ENCODE measurements at places on chromosomes 12 and 14.
A peak's percentile ranks its signal among the peaks of the same experiment; 100 is the strongest.

DNA sequence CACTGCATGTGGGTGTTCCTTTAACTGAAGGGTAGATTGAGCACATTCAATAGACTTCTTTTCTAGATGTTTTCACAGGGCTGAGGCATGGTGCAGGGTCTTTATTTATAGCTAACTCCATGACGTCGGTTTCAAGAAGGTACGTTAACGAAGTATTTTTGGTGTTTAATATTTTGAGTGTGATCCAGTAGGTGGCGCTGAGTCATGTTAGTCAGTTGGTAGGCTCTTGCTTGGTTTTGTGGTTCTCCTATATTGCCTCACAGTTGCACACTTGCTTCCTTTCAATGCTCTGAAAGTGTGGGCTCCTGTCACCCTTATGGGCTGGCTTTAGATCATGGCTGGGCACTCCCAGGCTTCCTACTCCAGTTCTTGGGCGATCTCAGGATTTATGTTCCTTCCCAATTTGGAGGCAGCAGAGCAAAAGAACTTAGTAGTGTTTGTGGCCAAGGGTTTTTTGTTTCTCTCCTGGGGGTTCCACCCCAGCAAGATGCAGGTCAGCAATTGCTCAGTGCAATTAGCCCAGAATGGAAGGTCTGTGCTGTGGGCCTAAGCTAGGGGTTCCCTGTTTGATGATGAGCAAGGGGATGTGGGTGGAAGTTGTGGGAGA lies 471.6 kb upstream of the FOXG1 start:
- DNase-seq: peak; percentile 28

- DNase-seq: no peak
Measured at GRCh38 chr14:68393259-68393658, 399.6 kb downstream of the ZFP36L1 start.

DNA sequence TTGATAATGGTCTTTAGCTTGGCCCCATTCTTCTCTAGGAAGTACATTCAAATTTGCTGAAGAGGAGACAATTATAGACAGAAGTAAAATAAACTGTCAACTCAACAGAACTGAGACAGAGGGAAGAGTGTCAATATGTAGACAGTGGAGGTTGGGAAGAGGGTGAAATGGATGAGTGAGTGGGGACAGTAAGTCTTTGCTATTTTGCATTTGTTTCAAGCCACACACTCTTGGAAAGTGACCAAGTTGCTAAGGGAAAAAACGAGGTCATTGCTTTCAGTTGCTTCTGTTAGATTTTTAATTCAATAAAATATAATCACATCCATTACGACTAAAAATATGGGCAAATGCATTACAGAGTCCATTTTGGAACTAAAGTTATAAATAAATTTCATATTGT lies 47.8 kb downstream of the BTBD7 start:
- DNase-seq: peak; percentile 25

DNA sequence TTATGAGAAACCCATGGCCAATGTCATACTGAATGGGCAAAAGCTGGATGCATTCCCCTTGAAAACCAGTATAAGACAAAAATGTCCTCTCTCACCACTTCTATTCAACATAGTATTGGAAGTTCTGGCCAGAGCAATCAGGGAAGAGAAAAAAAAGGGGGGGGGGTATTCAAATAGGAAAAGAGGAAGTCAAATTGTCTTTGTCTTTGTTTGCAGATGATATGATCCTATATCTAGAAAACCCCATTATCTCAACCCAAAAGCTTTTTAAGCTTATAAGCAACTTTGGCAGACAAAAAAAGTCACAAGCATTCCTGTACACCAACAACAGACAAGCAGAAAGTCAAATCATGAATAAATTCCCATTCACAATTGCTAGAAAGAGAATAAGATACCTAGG lies 19.5 kb downstream of the GLIPR1L1 start:
- no peak for DNase-seq

GRCh38 chr14:104421892-104422828 lies 157.4 kb upstream of the C14orf180 start:
- DNase-seq: no peak

GRCh38 chr14:93543766-93544165 lies 113.0 kb downstream of the UNC79 start:
- DNase-seq: peak; percentile 58

DNA sequence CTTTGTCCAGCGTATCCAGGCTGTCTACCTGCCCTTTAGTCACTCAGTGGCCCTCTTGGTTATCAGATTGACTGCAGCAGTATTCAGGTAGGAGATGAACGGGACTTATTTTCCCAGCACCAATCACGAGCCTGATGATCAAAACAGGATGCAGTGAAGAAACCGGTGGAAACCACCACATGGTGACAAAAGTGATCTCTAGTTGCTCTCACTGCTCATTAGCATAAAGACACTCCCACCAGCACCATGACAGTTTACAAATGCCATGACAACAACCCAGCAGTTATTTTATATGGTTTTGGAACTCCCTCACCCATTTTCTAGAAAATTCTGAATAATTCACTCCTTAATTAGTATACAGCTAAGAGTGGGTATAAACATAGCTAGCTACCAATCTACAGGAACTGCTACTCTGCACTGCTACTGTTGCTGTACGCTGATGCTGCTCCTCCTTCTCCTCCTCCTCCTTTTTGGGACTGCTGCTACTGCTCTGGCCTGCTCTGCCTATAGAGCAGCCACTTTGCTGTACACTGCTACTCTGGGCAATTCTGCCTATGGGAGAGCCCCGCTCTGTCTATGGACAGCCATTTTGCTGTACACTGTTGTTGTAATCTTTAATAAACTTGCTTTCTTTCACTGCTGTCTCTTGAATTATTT lies 142.5 kb upstream of the SSTR1 start:
- DNase-seq: no peak

GRCh38 chr12:101891462-101891971 lies 14.1 kb downstream of the DRAM1 start:
- no peak for DNase-seq

DNA sequence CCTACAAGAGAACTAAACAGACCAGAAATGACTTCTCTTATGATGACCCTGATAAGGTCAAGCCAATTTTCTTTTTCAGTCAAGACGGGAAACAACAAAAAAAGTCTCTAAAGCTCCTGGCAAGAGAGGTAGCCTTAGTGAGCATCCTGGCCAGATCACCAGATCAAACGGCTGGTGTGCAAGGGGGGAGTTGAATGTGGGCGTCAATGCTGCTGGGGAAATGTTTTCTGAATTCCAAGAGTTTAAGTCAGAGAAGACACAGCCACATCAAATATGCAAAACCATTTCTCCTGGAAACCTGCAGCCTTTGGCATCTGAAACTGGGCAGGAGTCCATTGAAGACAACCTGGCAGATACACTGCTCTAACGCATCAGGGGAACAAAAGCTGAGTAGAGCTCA lies 16.0 kb upstream of the SELPLG start:
- no peak for DNase-seq

DNA sequence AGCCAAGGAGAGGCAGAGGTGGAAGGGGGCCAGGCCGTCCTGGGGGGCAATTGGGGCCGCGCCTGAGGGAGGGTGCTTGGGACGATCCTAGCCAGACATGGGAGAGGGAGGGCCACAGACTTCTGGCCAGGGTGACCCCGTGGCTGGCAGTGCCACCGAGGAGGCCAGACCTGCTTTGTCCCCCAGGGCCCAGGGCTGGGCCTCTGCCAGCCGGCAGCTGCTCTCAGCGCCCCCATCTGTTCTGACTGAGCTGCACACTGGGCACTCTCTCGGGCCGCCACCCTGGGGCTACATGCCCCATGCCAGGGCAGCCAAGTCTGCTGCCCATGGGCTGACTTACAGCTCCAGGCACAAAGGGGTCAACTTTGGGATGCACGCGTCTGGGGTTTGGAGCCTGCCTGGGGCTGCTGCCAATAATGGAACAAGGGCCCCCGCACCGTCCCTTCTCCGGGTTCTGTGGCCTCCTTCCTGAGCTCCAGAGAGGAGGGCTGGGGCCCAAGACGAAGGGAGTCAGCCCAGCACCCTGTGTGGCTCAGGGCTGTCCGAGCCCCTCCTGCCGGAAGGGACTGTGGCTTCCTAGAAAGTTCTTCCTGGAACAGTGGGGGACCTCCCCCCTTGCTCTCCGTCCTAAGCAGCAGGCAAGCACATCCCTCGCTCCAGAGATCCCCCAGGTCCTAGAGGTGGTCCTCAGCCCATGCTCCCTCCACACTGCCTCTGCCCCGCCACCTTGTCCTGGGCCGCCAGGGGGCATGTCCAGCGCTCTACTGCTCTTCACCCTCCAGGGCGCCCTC lies 1.1 kb downstream of the ADSS1 start:
- peak; percentile 55 for DNase-seq

DNA sequence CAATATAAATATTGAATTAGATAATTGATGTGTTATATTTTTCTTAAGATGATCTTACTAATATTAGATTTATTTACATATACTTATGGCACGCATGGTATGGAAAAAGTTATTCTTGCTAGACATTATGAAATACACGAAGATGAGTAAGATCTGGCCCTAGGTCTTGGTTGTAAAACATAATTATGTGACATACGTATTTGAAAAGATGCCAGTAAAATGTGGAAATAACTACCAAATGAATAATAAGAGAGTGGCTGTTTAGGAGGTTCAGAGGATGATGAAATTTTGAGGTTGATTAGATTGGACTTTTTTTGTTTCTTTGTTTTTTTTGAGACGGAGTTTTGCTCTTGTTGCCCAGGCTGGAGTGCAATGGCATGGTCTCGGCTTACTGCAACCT lies 41.3 kb downstream of the FANCM start:
- DNase-seq: no peak

DNA sequence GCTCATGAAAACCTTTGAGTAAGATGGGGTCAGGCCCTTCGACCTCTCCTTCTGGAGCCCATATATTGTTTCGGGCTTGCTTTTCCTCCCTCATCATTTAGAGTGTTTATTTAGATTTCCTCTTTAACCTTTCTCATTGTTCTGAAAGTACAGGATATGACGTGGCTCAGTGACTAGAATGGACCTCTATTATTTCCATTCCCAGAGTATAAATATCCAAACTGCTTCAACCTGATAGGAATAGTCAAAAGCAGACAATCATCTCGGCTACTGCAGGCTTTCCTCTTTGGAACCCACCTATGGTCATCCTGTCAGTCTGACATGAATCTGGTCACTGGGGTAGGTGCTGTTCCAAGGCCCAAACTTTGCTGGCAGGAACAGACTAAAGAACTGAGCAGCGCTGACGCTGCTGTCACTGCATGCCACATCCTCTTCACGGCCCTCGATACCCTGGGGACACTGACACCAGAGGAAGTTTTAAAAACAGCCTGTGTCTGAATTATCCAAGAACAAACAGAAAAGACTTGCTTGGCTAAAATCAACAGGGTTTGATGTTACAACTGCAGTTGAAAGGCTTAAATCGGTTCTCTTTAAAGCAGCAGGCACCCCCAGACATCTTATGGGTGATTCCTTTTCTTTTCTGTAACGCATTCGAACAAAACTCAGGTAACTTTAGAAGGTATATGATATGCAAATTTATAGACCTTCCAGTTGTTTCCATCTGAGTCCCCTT lies 5.0 kb upstream of the DDX47 start:
- peak; percentile 67 for DNase-seq

- no peak for DNase-seq
Measured at GRCh38 chr12:96889273-96889933, 17.7 kb upstream of the NEDD1 start.

DNA sequence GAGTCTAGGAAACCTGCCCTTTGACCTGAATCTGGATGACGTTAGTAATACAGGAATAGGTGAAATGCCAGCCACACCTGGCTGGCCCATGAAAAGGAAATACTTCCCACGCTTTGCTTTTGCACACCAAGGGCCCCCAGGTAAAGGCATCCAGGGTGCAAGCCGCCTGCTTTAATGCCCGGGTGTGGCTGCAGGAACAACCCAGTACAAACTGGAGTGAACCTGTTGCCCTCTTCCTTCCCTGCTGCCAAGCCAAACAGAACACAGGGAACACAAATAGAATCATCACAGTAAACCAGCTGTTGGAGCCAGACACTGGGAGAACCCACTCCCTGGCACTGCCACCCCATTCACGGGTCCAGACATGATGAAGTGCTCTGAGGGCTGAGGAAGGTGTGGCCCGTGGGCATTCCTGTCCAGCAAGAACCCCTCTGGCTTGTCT lies 24.2 kb upstream of the FOS start:
- DNase-seq: no peak

- no peak for DNase-seq
Measured at GRCh38 chr14:101113108-101113612, 209.6 kb upstream of the RTL1 start.

DNA sequence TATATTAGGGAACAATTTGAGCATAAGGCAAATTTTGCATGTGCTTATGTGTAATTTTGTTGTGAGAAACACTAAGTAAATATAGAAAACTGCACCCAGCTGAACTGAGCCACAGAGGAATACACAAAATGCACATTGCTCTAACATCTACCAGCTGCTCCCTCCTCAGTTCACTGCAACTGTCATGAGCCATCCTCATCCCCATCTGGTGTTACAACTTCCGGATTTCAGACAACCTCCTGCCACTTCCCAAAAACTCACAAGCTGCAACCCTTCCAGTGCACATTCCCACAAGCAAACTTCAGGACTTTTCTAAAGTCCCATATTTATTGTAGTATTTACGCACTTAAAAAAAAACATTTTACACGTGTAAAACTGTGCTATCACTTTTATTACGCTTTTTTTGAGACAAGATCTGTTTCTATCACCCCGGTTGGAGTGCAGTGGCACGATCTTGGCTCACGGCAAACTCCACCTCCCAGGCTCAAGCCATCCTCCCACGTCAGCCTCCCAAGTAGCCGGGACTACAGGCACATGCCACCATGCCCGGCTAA lies 169.1 kb upstream of the TBX3 start:
- no peak for DNase-seq

DNA sequence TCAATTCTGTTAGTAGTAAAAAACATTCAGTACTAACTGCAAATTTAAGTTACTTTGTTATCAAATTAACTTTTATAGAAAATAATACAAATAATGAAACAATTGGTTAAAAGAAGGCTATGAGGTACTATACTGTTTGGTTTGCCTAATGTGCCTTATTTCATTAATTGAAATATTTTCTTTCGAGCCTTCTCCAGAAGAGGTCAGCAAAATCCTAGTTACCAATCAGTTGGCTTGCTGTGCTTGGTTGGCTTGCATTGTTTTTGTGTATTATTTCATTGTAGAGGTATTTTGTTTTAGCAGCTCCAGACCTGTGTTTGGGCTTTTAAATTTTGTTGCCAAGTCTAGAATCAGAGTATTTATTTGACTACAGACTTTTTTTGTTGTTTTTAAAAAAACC lies 68.5 kb downstream of the AEBP2 start:
- DNase-seq: peak; percentile 56

- no peak for DNase-seq
Measured at GRCh38 chr12:88924162-88924561, 343.9 kb upstream of the KITLG start.

- DNase-seq: no peak
Measured at GRCh38 chr14:45664668-45665356, 411.8 kb upstream of the MIS18BP1 start.

DNA sequence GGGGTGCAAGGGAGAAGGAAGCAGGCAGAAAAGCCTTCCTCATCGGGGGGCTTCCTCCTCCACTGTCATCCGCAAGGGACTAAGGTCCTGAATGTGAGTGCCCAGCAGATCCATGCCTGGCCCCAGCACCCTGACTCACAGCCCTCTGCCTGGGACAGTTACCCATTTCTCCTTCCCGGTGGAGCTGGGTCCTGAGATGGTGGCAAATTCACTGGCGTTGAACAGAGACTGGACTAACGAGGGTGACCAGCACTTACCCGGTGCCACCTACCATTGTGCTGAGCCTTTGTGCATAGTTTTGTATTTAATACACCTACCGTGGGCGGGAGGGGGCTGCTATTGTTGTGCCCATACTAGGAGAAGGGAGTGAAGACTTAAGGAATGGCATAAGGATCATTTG lies 30.9 kb upstream of the PLEKHG6 start:
- no peak for DNase-seq
